ENCODE measurements at places on chromosomes 3 and 15. TPM values are rescaled to one million over a fixed set of nuclear protein-coding genes. Genes with fewer than 3 reads are reported as not detected.

GRCh38 chr3:78870484-78870883 lies 897.3 kb downstream of the ROBO1 start:
- no peak for DNase-seq

- DNase-seq = peak; percentile 73
These were observed at the start of the genes CLCN2 and POLR2H for GRCh38 chr3:184361532-184361931. Gene CLCN2 (minus strand): TSS chr3:184361605. CDS start chr3:184361479, 126 bp downstream. Gene POLR2H (plus strand): TSS chr3:184361710. CDS start chr3:184363493, 1,783 bp downstream.

- DNase-seq = no peak
These were observed 72.0 kb downstream of the HCN4 start for GRCh38 chr15:73296609-73297353.

ARHGEF26 gene
- total RNA-seq = 1.9 TPM
